ENCODE measurements at places on chromosomes 4 and X. TPM values are rescaled to one million over a fixed set of nuclear protein-coding genes. Genes with fewer than 3 reads are reported as not detected.

Gene ANKRD50
- polyA plus RNA-seq = 2.9 TPM

Gene OCIAD2
- 188 TPM for polyA plus RNA-seq

Gene DSPP
- polyA plus RNA-seq = not detected

Gene IL15
- 13.2 TPM for polyA plus RNA-seq

Gene POU3F4
- polyA plus RNA-seq = not detected

Gene SHISA3
- not detected for polyA plus RNA-seq

Gene ASB9
- polyA plus RNA-seq = 3.7 TPM

Gene CFAP299
- polyA plus RNA-seq = not detected

Gene DCAF8L2
- polyA plus RNA-seq = not detected

Gene MBNL3
- 5.4 TPM for polyA plus RNA-seq

Gene SLIT2
- 1.2 TPM for polyA plus RNA-seq

Gene CFAP47
- not detected for polyA plus RNA-seq

Gene MMGT1
- 5.1 TPM for polyA plus RNA-seq

Gene RAB40AL
- 0.19 TPM for polyA plus RNA-seq

Gene DUSP21
- not detected for polyA plus RNA-seq

Gene C4orf51
- polyA plus RNA-seq = not detected

Gene MAGEA6
- polyA plus RNA-seq = not detected

Gene RADX
- 0.92 TPM for polyA plus RNA-seq

Gene HTN3
- not detected for polyA plus RNA-seq

Gene MUC7
- not detected for polyA plus RNA-seq

Data from sigmoid colon (tissue), 7 donors.